ENCODE measurements at places on chromosomes 11 and 22. TPM values are rescaled to one million over a fixed set of nuclear protein-coding genes. Genes with fewer than 3 reads are reported as not detected.

DNA sequence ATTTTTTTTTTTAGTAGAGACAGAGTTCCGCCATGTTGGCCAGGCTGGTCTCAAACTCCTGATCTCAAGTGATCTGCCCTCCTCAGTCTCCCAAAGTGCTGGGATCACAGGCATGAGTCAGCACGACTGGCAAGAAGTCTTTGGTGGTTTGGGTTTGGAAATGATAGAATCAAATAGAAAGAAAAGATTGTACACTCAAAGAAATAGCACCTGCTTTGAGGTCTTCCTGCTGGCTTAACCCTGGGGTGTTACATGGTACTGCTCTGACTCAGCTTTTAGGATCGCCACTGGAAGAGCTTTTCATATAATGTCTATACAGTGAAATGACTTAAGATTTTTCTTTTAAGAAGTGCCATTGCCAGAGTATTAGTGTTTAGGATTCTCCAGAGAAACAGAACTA lies 50.2 kb downstream of the JAM3 start:
- H3K27ac ChIP-seq = peak overlapping the region; percentile 84
- no peaks in the 10 kb centered on the region for H3K36me3 ChIP-seq
- no peaks in the 10 kb centered on the region for H3K27me3 ChIP-seq
- DNase-seq = peak; percentile 71
- H3K4me3 ChIP-seq = peak overlapping the region; percentile 43
- peaks cover 6% of the 10 kb centered on the region for H3K4me1 ChIP-seq

Gene CARD18
- total RNA-seq = not detected

DNA sequence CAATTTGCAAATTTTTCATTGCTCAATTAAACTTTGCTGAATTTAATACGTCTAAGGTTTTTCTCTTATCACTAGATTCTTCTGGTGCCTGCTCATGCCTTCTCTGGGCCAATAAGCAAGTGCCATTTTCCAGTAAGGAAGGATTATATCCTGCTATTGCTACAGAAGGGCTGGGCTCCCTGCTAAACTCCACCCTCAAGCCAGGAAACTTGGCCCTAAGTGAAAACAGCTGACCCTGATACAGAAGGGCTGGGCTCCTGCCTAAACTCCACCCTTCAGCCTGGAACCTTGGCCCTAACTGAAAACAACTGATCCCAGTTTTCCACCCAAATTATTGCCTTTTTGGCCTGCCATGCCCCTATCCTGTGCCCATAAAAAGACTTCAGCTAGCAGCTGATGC lies 385.3 kb downstream of the DYNC2H1 start:
- no peak for DNase-seq
- H3K4me1 ChIP-seq = no peaks in the 10 kb centered on the region
- no peaks in the 10 kb centered on the region for H3K27me3 ChIP-seq
- no peak overlapping the region for H3K4me3 ChIP-seq
- H3K27ac ChIP-seq = no peak overlapping the region

Gene CTSW
- total RNA-seq = not detected

Gene FADS1
- 208 TPM for total RNA-seq

DNA sequence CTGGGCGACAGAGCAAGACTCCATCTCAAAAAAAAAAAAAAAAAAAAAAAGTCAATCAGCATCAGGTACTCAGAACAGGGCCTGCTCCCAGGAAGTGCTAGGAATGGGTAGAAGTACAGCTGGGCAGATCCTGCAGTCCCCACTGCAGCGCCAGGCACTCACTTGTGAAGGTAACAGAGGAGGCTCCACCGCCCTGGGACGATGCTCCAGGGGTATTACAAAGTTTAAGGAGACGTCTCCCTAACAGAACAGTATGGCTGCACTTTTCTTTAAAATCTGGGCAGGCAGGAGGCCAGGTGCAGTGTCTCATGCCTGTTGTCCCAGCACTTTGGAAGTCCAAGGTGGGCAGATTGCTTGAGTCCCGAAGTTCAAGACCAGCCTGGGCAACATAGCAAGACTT lies 1449.0 kb downstream of the BRD1 start:
- no peaks in the 10 kb centered on the region for H3K36me3 ChIP-seq
- H3K27ac ChIP-seq = no peak overlapping the region
- DNase-seq = no peak
- no peaks in the 10 kb centered on the region for H3K27me3 ChIP-seq
- H3K4me1 ChIP-seq = no peaks in the 10 kb centered on the region

DNA sequence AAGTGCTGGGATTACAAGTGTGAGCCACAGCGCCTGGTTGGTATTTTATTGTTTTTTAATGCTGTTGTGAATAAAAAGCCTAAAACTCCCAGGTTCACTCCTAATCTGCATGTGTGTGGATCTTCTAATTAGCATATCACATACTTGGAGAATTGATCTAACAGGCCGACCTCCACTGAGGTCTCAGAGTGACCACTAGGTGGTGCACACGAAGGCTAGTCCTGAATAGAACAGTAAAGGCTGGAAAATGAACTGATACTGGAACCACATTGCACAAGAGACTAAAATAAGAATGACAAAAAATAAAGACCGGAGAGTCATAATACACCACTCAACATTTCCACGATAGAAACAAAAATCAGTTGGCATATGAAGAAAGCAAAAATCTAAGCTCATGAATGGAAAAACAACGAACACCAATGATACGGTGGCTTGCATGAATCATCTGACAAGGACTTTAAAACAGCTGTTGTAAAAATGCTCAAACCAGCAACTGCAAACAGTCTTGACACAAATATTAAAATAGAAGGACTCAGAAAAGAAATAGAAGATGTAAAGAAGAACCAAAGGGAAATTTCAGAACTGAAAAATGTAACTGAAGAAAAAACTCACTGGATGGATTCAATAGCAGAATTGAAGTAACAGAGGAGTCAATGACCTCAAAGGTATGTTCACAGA lies 19.2 kb downstream of the PIM3 start:
- H3K27ac ChIP-seq = no peak overlapping the region
- H3K4me1 ChIP-seq = no peaks in the 10 kb centered on the region
- peaks cover 10% of the 10 kb centered on the region for H3K27me3 ChIP-seq

Gene SYT9
- total RNA-seq = not detected

Gene OVOL1
- not detected for total RNA-seq

DNA sequence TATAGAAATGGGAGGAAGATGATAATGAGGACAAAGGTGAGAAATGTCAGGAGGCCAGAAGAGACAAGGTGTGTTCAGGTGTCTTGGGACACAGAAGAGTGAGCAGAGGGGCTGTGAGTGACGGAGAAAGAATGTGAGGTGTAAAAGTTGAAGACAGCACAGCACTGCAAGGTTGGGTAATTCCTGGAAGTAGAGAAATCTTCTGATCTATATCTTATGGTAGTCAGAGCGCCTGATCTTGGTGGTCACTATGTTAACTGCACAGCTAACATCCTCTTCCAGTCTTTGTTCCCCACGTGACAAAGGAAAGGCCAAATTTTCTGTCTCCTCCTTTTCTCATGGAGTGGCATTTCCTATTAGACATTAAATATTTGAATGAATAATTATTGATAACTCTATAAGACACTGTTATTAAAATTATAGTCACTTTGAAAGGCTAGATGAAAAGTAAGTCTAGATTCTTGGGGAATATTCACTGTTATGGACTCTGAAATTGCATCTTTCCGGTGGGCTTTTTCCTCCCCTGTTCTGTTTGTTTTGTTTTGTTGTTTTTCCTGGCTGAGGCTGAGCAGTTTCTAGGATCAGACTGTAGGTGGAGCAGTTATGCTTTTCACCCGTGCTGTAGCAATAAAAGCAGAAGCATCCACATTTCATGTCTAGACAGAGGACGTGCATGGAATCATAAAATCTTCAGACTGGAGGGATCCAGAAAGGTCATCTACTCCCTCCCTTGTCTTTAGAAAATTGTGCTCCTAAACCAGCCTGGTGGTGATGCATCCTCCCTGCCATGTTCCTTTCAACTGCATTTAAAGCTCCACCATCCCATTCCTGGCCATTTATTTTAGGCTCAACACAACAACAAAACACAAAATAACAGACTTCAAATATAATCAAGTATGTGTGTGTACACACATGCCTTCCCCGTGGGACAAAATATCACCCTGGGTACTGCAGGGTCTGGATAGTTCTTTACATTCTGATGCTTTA lies 26.6 kb downstream of the SC5D start:
- H3K36me3 ChIP-seq = no peaks in the 10 kb centered on the region
- peak; percentile 66 for DNase-seq
- no peak overlapping the region for H3K4me3 ChIP-seq

- no peak overlapping the region for H3K4me3 ChIP-seq
- no peaks in the 10 kb centered on the region for H3K36me3 ChIP-seq
- peak; percentile 25 for DNase-seq
- H3K27me3 ChIP-seq = no peaks in the 10 kb centered on the region
- H3K4me1 ChIP-seq = no peaks in the 10 kb centered on the region
These were observed 98.0 kb upstream of the SOX6 start for GRCh38 chr11:16454289-16454863.

- H3K4me3 ChIP-seq = no peak overlapping the region
- DNase-seq = peak; percentile 52
- no peak overlapping the region for H3K27ac ChIP-seq
- H3K36me3 ChIP-seq = no peaks in the 10 kb centered on the region
These were observed 40.9 kb upstream of the BIRC3 start for GRCh38 chr11:102276362-102276761.

Gene RFPL3
- total RNA-seq = not detected

- H3K4me3 ChIP-seq = no peak overlapping the region
- DNase-seq = peak; percentile 27
- no peaks in the 10 kb centered on the region for H3K36me3 ChIP-seq
- H3K27ac ChIP-seq = no peak overlapping the region
- no peaks in the 10 kb centered on the region for H3K27me3 ChIP-seq
- H3K4me1 ChIP-seq = peaks cover 2% of the 10 kb centered on the region
These were observed 186.6 kb upstream of the BDNF start for GRCh38 chr11:27886857-27887256.

DNA sequence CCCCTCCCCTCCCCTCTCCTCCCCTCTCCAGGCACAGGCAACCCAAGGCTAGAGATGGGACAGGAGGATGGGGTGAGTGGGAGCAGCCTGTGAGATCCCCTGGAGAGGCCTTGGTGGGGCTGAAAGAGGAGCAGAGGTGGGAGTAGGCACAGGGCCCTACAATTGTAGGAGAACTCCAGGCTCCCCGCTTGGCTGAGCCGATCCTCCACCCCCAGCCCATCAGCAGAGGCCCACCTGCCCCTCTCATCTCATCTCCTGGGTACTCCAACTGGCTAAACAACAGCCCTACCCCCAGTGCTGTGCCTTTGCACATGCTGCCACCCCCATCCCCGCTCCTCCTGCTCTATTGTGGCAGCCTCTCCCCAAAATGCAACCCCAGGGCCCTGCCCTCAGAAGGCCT lies 52.0 kb upstream of the A4GALT start:
- H3K27me3 ChIP-seq = no peaks in the 10 kb centered on the region
- DNase-seq = no peak
- no peaks in the 10 kb centered on the region for H3K36me3 ChIP-seq
- H3K4me3 ChIP-seq = no peak overlapping the region

Gene DGCR8
- 21.3 TPM for total RNA-seq

GRCh38 chr11:99240192-99241030 lies 219.7 kb downstream of the CNTN5 start:
- H3K27ac ChIP-seq = no peak overlapping the region
- no peaks in the 10 kb centered on the region for H3K4me1 ChIP-seq
- no peak for DNase-seq
- H3K27me3 ChIP-seq = no peaks in the 10 kb centered on the region

DNA sequence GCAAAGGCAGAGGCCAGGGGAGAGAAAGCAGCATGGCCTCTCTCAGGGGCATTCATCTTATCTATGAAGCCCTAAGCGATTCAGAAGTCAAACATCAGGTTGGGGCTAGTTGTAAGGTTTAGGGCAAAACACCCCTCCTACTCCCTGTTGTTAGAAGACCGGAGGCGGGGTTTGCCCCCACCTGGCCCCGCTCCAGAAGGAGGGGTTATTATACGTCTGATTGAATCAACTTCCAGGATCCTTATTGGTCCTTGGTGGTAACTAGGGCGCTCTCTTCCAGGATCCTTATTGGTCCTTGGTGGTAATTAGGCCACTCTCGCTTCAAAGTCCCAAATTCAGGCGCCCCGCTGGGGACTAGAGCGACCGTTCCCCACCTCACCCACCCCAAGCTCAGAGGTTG lies 12.1 kb upstream of the SMTN start:
- H3K4me1 ChIP-seq = no peaks in the 10 kb centered on the region
- H3K36me3 ChIP-seq = no peaks in the 10 kb centered on the region
- no peak for DNase-seq
- no peak overlapping the region for H3K4me3 ChIP-seq

- peaks cover 8% of the 10 kb centered on the region for H3K4me1 ChIP-seq
- no peak overlapping the region for H3K4me3 ChIP-seq
- H3K27ac ChIP-seq = no peak overlapping the region
- H3K27me3 ChIP-seq = no peaks in the 10 kb centered on the region
- H3K36me3 ChIP-seq = no peaks in the 10 kb centered on the region
These were observed 81.8 kb upstream of the KCNQ1OT1 start for GRCh38 chr11:2781408-2782274.

Gene GRM5
- total RNA-seq = under 0.01 TPM

DNA sequence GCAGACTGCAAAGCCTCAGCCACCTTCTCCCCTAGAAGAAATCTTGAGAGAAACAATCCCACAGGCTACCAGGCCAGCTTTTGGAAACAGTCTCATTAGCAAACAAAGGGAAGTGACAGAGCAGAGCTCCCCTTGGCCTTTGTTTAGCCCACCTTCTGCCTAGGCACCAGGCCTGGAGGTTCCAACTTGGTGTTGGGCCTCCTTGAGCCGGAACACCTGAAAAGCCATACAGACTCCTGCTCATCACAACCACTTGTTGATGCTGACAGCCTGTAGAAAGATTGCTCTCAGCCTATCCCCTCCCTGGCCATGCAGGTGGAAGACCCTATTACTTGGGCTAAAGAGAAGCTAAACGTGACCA lies 26.6 kb downstream of the KCNQ1OT1 start:
- no peaks in the 10 kb centered on the region for H3K27me3 ChIP-seq
- no peak overlapping the region for H3K4me3 ChIP-seq
- no peaks in the 10 kb centered on the region for H3K4me1 ChIP-seq
- no peak overlapping the region for H3K27ac ChIP-seq
- no peak for DNase-seq
- H3K36me3 ChIP-seq = no peaks in the 10 kb centered on the region

- no peaks in the 10 kb centered on the region for H3K36me3 ChIP-seq
- no peaks in the 10 kb centered on the region for H3K4me1 ChIP-seq
- no peaks in the 10 kb centered on the region for H3K27me3 ChIP-seq
These were observed 4.8 kb downstream of the LINC01488 start for GRCh38 chr11:69486056-69486772.

Gene C11orf42
- not detected for total RNA-seq

- no peaks in the 10 kb centered on the region for H3K27me3 ChIP-seq
- peaks cover 2% of the 10 kb centered on the region for H3K4me1 ChIP-seq
- no peak overlapping the region for H3K4me3 ChIP-seq
- peak; percentile 68 for DNase-seq
- H3K36me3 ChIP-seq = peaks cover 5% of the 10 kb centered on the region
These were observed 1.0 kb downstream of the DNHD1 start for GRCh38 chr11:6498121-6498520.

Gene TOM1
- total RNA-seq = 28.0 TPM

Gene KCNJ11
- not detected for total RNA-seq
